ENCODE measurements at places on chromosomes 16 and 17. TPM values are rescaled to one million over a fixed set of nuclear protein-coding genes. Genes with fewer than 3 reads are reported as not detected.

DNA sequence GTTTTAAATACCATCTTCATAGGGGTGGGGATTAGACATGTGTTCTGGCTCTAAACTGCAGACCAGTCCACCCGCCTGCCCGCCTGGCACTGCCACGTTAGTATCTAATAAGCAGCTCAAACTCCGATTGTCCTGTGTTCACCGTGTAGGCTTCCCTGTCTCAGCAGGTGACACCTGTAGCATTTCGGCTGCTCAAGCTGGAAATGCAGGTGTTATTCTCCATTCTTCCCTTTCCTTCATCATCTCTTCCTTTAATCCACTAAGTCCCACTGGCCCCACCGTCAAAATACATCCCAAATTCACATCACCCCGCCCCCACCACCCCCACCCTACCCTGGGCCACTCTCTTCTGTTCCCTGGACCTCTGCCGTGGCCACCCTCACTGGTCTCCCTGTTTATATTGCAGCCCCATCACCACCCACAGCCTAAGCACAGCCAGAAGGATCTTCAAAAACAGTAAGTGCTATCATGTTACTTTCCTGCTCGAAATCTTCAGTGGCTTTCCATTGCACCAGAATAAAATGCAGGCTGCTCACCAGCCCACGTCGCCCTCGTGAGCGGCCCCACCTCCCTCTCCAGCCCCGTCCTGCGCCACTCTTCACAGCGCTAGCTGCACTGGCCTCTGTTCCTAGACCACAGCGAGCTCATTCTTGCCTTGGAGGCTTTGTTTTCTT, 65.1 kb downstream of the RTN4RL1 start:
- DNase-seq = no peak

GRCh38 chr17:10748531-10749181, 18.8 kb upstream of the TMEM220 start:
- DNase-seq = no peak

CSH1 gene
- not detected for total RNA-seq

DNA sequence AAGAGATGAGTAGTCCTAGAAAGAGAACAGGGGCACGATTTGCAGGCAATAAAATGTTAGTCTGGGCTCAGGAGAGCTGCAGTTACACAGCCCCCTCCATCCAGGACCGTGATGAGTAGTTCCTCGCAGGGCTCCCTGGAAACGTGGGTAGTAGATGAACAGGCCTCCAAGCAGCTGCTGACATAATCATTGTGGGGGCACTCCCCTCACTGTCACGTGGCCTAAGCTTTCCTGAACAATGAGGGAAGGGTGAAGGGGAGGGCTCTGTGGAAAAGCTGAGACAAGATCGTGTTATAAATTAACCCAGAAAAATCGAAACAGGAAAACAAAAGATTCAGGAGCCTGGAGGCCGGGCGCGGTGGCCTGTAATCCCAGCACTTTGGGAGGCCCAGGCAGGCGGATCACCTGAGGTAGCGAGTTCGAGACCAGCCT, 1.3 kb upstream of the PER1 start:
- peak; percentile 95 for DNase-seq

DNA sequence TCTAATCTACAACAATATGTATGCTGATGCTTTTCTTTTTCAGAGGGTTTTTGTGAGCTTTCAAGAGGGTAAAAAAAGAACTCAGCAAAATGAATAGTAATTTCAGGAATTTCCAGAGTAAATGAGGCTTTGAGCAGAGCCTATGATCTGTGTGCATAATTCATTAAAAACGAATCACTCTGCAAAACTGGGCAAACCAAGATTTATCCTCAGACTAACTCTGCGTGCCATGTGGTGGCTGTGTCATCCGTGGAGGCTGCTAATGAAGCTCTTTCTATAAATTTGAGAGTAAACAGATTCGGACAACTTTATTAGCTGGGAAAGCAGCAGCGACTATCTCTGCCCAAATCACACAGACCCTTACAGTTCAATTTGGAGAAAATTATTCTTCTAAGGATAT, 83.8 kb downstream of the FOXL1 start:
- DNase-seq = peak; percentile 31

- DNase-seq = no peak
Measured at GRCh38 chr17:6094926-6095325, 24.7 kb downstream of the WSCD1 start.

DNA sequence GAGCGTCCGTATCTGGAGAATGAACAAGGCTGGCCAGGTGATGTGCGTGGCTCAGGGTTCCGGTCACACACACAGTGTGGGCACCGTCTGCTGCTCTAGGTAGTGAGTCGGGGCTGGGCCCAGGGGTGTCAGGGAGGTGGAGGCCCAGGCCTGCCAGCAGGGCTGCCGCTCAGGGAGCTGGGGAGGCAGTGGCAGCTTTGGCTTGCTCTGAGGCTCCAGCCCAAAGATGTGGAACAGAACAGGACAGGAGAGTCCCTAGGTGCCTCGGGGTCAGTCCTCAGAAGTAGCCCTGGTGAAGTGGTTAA, 4.3 kb downstream of the TBL3 start:
- DNase-seq = no peak

- DNase-seq = no peak
Measured at GRCh38 chr17:79837888-79838521, 1.2 kb downstream of the CBX4 start.

GRCh38 chr17:61805399-61805798, 57.9 kb downstream of the BRIP1 start:
- no peak for DNase-seq

LPO gene
- total RNA-seq = not detected

- no peak for DNase-seq
Measured at GRCh38 chr16:48912360-48912759, 302.4 kb upstream of the N4BP1 start.

IFI35 gene
- 24.1 TPM for total RNA-seq

DNA sequence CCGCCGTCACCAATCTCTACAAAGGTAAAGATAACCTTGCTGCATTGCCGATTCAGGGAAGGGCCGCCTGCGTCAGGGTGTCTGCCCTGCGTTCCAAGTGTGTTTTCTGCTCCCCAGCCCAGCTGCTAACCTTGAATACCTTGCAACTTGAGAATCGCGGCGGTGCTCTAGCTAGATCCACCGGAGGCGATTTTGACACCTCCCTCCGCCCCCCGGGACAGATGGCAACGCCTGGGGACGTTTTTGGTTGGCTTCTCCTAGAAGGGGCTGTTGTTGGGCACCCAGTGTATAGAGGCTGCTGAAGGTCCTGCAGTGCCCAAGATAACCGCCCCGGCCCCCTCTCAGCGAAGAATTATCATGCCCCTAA, 1.5 kb downstream of the HAPSTR1 start:
- no peak for DNase-seq

DNA sequence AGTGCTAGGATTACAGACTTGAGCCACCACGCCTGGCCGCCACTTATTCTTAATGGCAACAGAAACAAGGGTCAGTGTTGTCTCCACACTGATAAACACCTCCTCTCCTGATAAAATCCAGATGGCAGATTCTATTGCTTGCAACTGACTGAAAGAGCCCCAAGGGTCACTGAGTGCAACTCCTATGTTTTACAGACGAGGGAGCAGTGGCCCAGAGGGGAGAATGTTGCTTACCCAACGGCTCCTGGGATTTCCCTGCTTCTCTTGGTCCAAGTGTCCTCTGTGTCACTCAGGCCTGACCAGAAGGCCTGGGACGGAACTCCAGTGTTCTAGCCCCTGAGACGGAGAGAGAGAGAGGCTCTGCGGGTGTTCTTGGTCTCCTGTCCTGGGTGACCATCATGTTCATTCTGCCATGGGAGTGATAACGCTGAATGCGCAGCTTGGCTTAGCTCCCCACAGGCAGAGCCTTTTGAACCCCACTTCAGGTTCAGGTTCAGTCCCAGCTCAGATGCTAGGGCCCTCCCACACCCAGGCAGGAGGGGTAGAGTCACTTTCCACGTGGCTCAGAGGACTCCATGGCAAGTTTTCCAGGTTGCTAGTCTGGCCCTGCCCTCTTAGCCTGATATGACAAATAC, 77.3 kb upstream of the NLRP1 start:
- no peak for DNase-seq

DNA sequence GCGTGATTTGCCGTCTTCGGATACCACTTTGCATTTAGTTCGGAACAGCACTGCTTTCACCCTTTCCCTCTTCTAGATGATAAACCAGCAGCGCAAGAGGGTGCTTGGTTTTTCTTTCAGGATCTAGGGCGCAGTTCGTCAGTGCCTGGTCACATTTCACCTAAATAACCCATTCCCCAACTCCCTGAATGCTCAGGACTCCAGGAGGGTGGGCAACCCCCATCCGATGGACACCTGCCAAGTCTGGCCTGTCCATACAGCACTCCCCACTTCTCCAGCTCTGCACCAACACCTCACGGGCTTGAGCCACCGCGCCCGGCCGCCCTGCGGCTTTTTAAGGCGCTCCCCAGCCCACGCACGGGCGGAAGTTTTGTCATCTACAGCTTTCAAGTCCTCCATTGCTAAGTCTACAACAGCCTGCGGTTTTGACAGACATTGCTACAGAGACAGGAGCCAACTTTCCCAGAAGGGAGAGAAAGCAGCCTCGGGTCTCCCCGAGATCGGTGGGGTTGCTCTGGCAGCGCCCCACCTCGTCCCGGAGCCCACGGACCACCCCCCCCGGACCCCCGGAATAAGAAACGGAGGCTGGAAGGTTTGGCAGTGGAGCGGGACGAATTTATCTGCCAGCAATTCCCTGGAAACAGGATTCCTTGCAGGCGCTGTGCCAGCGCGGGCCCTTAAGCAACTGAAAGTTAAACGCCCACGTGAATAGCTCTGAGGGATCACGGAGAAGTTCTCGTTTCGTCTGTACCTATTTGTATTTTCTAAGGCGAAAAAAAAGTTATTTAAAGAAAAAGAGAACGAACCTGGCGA, 38.6 kb upstream of the SLFN13 start:
- DNase-seq = peak; percentile 87

CAPN15 gene
- total RNA-seq = 26.6 TPM

GRCh38 chr17:7852262-7852670, 2.6 kb upstream of the TMEM88 start:
- DNase-seq = no peak

CMTM2 gene
- total RNA-seq = 0.38 TPM

GRCh38 chr16:3509470-3509928, 8.7 kb downstream of the CLUAP1 start:
- peak; percentile 64 for DNase-seq

VTN gene
- total RNA-seq = 5.4 TPM

HSBP1 gene
- total RNA-seq = 81.1 TPM

DNA sequence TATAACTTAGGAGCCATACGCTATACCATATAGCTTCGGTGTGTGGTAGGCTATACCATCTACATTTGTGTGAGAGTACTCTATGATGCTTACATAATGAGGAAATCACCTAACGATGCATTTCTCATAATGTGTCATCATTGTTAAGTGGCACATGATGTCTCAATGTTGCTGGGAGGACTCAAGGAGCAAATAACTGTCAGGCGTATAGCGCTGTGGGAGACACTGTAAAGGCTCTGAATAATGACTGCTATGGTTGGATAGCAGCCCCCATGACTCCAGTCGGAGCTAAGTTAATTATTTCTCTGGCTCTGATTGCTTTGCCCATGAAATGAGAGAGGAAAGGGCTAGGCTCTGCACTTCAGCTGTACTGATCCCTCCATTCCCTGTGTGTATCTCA, 197.2 kb downstream of the RGS9 start:
- no peak for DNase-seq

GRCh38 chr16:30472328-30472942, at the start of gene ITGAL:
ITGAL (plus strand) TSS chr16:30472742; CDS start chr16:30472838, 96 bp downstream.
- DNase-seq = peak; percentile 88

DNA sequence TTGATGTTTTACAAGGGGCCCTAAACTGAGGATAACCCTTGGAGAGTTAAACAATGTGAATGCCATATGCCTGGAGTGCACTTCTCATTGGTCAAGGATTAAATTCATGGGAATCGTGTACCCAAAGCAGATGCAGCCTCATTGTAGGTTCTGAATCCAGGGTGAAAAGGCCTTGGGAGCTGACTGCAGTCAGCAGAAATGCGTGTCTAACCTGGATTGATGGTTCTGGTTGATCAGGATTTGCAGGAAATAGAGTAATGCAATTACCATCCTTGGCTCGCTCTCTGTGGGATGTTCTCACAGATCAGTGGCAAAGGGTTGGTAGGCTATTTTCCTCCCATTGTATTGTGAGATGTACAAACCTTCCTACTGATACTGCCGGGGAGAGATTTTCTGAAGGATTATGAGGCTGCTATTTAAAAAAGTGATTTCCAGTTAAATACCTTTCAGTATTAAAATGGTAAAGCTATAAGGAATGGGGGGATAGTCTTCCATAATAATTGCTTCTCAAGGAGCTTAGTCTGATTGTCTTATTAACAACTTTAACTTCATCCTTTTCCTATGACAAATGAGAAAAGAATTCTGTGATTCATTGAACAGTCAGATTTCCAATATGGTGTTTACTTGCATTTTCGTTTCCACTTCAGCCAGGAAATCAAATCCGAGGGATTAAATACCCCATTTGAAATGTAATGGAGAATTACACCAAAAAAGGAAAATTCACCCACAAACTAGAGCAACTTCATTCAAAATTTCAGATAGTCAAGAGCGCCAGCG, 1028.1 kb upstream of the EEF2KMT start:
- DNase-seq = no peak

CCL23 gene
- 2.5 TPM for total RNA-seq

DNA sequence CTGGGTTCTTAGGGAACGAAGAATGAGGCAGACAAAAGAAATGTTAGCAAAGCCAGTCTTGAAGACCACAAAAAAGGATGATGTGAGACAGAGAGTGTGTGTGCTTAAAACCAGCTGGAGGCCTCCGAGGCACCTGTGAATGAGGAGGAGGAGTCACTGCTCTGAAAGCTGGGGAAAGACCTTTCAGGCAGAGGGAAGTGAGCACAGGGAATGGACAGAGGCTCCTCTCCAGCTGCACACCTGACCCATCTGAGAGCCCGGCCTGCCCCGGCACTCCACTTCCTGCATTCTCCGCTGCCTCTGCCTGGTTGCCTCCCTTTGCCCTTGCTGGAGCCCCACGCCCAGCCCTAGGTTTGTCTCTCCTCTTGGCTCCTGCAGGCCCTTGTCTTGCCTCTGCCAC, 55.2 kb upstream of the SREBF1 start:
- no peak for DNase-seq

DNA sequence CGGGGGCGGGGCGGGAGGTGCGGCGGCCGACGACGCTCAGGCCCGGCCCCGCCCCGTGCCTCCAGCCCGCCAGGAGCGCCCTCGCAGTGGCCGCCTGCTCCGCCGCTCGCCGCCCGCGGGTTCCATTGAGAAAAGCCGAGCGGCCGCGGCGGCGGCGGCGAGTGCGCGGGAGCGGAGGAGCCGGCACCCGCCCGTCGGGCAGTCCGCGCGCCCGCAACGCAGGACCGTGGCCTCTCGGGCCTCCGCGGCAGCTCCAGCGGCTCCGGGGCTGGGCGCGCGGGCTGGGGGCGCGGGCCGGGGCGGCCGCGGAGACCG, at the start of gene ZFPM1:
TSS of gene ZFPM1 (plus strand) at position 64 of the 315 bp plus-strand sequence. CDS start 359 bp downstream, outside the sequence.
- no peak for DNase-seq

FOXN1 gene
- total RNA-seq = not detected

- no peak for DNase-seq
Measured at GRCh38 chr17:74873874-74874614, 1.2 kb upstream of the FDXR start.

DNA sequence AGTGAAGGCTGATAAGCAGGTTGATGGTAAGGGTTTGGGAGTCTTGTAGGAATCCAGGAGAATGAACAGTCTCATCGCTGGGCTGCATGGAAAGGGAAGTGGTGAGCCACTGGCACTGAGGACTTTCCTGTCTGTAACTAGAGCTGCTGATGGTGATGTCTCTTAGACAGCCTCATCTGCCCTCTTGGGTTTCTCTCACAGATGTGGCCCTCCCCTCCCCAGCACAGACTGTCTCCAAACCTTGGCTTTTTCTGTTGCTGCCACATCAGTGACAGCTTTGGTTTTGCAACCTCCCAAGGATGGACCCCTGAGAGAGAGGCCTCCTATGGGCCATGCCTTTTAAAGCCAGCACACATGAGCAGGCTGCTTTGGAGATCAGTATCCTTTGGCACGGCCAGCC, 16.9 kb downstream of the PLCG2 start:
- DNase-seq = no peak

GRCh38 chr16:16983582-16983981, 487.2 kb downstream of the XYLT1 start:
- DNase-seq = no peak

Data from posterior vena cava (tissue), 2 donors.